ENCODE measurements at places on chromosomes 12 and 14.

- DNase-seq = no peak
These were observed 131.5 kb upstream of the RTL1 start for GRCh38 chr14:101034986-101035385.

GRCh38 chr12:41576925-41577324, 388.8 kb downstream of the PDZRN4 start:
- DNase-seq = no peak

GRCh38 chr12:59077575-59078426, 157.5 kb upstream of the LRIG3 start:
- DNase-seq = no peak

DNA sequence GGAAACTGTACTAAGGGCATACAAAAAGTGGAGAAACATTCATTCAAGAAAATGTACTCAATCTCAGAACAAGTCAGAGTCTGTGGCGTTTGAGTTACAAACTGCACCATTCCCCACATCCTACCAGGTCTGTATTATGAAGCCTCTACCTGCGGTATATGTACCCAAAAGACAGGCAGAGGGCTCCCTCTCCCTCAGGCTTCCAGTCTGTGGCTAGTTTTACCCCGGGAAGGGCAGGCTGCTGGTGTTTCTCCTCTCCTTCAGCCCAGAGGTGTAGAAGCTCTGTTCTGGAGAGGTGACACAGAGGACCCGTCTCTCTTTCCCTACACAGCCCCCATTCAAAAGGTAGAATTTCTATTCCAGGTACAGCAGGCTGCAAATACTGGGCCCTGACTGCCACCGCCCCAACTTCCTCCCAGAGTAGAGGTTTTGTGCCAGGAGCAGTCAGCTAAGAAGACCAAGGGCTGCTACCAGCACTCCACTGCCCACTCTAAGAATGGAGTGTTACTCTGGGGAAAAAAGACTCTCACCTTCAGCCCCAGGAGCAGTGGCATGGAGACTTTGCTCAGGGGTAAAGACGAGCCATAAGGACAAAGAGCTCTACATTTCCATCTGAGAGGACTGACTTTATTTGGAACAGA, 39.4 kb downstream of the PARP11 start:
- DNase-seq = no peak

GRCh38 chr12:107144441-107144840, 51.1 kb upstream of the CRY1 start:
- no peak for DNase-seq

- DNase-seq = no peak
These were observed 1.0 kb downstream of the TMEM121 start for GRCh38 chr14:105527381-105527825.

GRCh38 chr12:7209958-7210357, 20.5 kb downstream of the PEX5 start:
- no peak for DNase-seq

- DNase-seq = no peak
These were observed 331.2 kb upstream of the SFSWAP start for GRCh38 chr12:131379738-131380137.

DNA sequence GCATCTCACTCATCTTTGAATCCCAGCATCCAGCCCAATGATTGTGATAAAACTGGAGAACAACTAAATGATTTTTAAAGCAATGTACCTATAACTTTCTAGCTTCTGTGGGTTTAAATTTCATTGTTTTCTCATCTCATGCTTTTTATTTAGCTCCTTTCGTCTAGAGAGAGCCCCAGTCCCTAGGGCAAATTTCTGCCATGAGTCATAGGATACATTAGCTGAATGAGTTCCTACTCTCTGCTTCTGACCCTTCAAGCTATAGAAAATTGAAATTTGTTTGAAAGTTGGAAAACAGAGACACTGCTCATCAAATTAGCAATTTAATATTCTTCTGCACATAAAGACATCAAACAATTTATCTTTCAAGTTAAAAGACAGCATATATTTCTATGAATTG, 113.9 kb downstream of the KIF21A start:
- DNase-seq = no peak

DNA sequence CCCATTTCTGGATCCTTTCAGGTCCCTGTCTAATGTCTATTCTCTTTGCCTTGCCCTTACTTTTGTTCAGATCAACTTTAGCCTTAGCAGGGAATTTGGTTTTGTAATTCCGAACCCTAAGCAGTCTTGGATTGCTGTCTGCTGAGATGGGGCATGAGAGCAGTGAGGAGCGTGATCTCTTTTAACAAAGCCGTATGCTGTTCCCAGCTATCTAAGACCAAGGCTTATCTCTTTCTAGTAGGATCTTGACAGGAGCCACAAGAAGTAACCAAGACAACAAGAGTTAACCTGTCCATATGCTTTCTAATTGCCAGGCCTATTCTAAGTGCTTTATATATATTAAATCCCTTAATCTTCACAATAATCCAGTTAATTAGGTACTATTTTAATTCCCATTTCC, 4.5 kb upstream of the DHRS7 start:
- no peak for DNase-seq

- no peak for DNase-seq
These were observed 89.9 kb downstream of the FLRT2 start for GRCh38 chr14:85619851-85620250.

DNA sequence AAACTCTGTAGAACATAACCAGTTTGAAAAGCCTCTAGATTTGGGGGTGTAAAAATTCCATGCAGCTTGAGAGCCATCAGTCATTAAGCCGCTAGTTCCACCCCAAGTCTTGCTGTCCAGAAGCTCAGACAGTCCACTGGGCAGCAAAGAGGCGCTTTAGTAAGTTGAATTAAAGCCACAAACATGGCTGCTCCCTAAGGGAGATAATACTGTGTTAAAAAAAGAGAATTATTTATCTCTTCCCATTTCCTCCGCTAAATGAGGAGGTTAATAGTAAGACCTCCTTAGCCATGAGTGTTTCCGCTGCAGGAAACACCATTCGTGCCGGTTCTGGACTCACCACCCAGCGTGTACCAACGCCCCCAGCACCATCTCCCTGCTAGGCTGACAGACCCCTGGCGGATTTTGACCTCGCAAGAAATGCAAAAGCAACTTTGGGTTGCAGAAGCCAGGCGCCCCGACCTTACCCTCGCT, 536 bp downstream of the TM7SF3 start:
- peak; percentile 60 for DNase-seq

DNA sequence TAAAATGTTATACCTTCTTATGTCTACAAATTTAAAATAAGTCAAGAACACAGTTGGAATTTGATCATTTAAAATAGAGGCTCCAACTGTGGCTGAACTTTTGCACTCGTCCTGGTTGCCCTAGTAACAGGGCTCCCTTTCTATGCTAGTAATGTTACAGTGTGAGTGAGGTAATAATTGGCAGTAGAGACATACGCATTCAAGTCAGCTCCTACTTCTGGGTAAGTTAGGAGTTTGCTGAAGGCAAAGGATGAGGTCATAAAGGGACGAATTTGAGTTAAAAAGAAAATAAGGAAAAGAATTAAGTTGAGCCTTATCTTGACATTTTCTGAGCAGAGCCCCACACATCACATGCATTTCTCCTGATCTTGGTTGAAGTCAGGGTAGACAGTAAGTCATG, 129.1 kb downstream of the TMEM117 start:
- no peak for DNase-seq

- DNase-seq = no peak
These were observed 2.1 kb downstream of the GMFB start for GRCh38 chr14:54486685-54487084.

- no peak for DNase-seq
These were observed 24.8 kb downstream of the BICDL1 start for GRCh38 chr12:120013659-120014380.

- DNase-seq = no peak
These were observed 62.8 kb upstream of the EGLN3 start for GRCh38 chr14:34013721-34014060.

DNA sequence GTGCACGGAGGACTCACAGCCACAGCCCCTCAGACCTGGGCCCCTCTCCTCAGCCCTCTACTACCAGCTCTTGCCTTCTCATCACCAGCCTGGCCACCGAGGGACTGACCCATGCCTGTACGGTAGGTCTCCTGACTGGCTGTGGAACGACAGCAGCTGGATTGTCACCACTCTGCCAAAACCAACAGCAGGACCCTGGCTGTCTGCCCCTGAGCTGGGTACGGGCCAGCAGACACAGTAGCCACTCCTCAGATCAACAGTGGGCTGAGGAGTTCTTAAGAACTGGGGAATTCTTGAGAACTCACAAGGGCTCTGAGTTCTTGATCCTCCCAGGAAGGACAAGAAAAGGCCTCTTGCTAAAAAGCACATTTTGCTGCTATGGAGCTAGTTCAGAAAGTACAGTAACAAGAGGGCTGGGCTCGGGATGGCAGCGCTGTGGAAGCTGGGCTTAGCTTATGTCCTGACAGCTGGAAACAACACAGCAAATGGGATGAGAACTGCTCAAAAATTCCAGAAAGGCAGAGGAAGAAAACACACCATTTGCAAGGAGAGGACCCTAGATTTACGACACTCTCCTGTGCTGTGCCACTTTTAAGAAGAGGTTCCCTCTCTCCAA, 176.4 kb downstream of the ANO2 start:
- no peak for DNase-seq

GRCh38 chr12:68031881-68032739, 42.9 kb downstream of the IFNG-AS1 start:
- DNase-seq = no peak

- no peak for DNase-seq
These were observed 15.6 kb downstream of the PLBD2 start for GRCh38 chr12:113373969-113374368.

GRCh38 chr12:126617312-126617711, 1552.1 kb downstream of the AACS start:
- DNase-seq = no peak

DNA sequence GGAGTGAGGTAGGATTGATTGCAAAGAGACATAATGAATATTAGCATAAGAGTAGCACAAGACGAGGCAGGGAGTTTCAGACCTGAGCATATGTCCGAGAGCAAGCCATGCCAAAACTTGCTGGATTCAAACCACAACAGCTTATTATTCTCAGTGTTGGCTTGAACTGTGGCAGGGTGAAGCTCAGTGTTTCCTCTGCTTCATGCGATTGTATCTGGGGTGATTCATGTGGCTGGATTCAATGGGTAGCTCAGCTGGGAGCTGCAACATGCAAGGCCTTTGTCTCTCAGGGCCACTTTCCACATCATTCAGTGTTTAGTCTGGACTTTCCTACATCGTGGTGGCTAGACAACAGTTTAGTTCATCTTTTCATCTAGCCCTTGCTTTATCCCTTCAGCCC, 22.1 kb upstream of the E2F7 start:
- DNase-seq = no peak

GRCh38 chr12:49706351-49707127, 666 bp downstream of the FMNL3 start:
- DNase-seq = peak; percentile 47

DNA sequence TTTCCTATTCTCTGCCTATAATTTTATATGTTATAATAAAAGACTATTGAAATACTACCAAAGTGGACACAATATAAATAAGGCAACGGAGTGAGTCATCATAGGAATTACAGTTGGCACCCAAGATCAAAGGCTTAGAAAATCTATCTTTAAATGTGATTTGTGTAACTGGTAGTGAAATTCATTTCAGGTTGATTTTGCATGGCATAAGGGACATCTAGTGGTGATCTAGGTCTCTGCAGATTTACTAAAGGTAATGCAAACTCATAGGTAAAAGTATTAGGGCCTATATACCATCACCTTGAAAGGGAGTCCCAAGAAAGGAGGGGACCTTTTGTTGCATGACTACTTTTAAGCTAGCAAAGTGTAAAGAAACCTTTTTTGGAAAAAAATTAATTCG, 527.2 kb downstream of the NRXN3 start:
- DNase-seq = no peak

GRCh38 chr14:90632451-90632850, 183.8 kb downstream of the TTC7B start:
- DNase-seq = no peak

GRCh38 chr12:47686645-47687240, 19.1 kb downstream of the RPAP3 start:
- peak; percentile 70 for DNase-seq

GRCh38 chr12:108215458-108215857, 86.4 kb downstream of the WSCD2 start:
- no peak for DNase-seq

DNA sequence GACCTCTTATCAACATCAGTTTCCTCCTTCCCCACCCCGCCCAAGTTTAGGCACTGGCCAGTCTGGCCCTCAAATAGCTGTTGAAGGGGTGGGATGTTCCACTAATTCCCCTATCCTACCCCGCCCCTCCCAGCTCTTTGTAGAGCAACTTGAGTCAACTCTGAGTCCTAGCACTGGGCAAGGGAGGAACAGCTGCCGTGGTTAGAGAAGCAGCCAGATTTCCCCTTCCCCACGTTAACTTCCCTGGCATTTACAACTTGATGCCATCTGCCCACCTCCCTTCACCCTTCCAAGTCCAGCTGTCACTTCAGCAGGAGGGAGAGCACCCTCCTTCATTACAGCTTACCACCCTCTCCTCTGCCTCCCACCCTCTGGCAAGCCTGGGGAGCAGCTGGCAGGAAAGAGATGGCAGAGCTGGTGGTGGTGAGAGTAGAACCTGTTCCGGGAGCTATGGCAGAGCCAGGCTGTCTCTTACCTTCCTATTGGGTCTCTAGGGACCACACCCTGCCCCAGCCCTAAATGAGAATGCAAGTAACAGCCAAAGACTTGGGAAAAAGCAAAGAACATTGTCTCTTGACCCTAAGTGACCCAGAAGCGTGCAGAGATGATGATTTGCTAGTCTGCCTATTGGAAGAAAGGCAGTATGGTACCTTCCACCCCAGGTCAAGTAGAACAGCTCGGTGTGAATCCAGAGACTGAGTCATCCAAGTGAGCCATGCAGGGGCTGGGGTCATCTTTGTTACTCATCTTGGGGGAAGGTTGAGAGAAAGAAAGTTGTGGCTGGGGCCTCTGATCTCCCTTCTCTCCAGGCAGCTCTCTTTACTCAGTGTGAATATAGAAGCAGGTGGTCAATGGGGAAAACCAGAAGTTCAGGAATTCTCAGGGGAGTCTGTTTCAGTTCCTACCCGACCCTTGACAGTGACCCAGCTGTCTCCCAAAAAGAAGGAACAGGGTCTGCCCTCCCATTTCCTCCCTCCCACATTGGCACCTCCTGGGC, 1.5 kb downstream of the BLOC1S1 start:
- DNase-seq = no peak

DNA sequence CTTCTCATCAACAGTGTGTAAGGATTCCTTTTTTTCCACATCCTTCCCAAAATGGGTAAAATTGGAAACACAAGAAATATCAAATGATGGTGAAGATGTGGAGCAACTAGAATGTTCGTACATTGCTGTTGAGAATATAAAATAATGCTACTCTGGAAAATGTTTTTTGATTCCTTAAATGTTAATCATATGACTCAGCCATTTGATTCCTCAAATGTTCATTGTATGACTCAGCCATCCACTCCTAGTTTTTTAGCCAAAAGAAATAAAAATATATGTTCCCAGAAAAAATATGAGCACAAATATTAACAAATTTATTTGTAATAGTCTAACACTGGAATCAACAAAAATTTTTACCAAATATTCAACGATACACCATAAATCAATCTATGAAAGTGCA, 1108.6 kb downstream of the LRFN5 start:
- no peak for DNase-seq

DNA sequence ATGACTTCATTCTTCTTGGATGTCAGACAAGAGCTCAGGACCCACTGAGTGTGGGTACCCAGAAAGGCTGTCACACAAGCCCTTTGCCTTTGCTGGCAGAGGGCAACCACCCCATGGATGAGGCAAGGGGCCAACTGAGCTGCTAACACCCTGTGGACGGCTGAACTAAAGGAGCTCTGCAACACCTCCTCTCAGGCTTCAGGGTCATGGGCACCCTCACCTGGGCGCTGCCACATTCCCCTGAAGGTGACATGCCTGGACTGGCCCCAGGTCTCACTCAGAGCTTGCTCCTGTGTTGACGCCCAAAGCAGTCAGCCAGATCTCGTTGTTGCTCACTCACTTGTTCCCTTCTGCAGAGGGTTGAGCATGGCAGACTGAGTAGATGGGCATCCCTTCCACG, 336.8 kb upstream of the TMEM132C start:
- no peak for DNase-seq

Data from midbrain (tissue), 1 donor.